ENCODE measurements at places on chromosomes 6 and 20.

GRCh38 chr6:122790423-122791309 lies 1.6 kb downstream of the SMPDL3A start:
- DNase-seq, result no peak

DNA sequence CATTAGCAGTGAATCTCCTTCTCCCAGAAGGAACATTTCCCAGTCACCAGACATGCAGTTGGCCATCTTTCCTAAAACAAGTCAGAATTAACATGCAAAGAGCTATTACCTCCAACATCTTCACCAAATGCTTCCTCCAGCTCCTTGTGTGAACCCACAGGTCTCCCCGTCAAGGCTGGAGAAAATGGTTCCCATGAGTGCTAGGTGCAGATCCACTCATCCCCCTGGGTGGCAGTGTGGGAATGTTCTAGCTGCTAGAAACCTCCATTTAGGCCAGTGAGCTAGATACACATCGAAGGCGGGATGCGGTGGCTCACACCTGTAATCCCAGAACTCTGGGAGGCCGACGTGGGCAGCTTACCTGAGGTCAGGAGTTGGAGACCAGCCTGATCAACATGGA lies 603.9 kb upstream of the SLC35B3 start:
- DNase-seq, result no peak

GRCh38 chr6:124053315-124053714 lies 249.7 kb downstream of the NKAIN2 start:
- DNase-seq, result no peak

GRCh38 chr6:37042150-37042549 lies 36.7 kb downstream of the FGD2 start:
- no peak for DNase-seq

GRCh38 chr6:154440022-154440421 lies 70.5 kb downstream of the CNKSR3 start:
- no peak for DNase-seq

GRCh38 chr20:4813863-4814695 lies 92.4 kb downstream of the PRND start:
- DNase-seq, result peak; percentile 94

GRCh38 chr20:34753706-34754461 lies 49.7 kb downstream of the TP53INP2 start:
- peak; percentile 22 for DNase-seq

DNA sequence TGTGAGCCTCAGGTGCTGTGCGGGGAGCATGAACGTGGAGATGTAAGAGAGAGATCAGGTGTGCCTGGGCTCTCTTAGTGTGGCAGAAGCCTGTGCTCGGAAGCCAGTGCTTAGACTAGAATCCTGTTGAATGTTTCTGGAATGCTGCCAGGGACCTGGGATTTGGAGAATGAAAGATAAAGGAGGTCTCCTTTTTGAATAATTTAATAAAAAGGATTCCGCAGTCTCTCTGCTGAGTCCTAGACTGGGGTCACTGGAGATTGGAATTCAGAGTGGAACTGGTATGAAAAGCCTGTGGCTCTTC lies 18.8 kb upstream of the EFCAB8 start:
- DNase-seq, result no peak

DNA sequence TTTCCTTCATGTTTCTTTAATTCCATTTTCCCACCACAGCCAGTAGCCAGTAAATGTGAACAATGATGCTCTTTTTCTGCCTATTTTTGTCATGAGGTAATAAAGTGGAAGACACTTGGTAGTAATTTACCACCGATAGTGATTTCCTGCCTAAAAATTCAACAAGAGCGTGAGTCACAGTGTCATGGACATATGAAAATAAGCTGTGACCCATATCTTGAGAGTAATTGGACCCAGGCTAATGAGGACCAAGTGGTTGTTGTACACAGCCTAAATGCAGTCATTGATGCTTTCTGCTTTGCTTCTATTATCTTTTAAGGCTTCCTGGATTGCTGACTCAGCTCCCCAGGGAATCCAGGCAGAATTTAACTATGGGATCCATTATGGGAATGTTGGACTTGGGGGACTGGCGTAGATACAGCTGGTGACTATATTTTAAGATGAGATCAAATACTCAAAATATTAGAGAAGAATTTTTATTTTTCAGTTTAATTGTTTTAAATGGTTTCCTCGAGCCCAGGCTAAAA lies 265.9 kb upstream of the FERMT1 start:
- no peak for DNase-seq

- DNase-seq, result peak; percentile 91
Observed at GRCh38 chr6:87905101-87905641, 142.5 kb upstream of the SPACA1 start.

GRCh38 chr6:6678185-6678671 lies 89.7 kb downstream of the LY86 start:
- no peak for DNase-seq

DNA sequence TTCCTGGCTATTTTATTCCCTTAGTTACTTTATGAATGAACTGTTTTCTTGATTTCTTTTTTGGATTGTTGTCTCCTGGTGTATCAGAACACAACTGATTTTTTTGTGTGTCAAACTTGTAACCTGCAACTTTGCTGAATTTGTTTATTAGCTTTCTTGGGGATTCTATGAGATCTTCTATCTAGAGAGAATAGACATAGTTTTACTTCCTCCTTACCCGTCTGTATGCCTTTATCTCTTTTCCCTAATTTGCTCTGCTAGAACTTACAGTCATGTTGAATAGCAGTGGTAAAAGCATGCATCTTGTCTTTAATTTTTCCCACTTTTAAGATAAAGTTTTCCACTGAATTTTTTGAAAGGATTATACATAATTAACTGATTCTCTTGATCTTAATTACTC lies 13.2 kb downstream of the RNF146 start:
- DNase-seq, result no peak

DNA sequence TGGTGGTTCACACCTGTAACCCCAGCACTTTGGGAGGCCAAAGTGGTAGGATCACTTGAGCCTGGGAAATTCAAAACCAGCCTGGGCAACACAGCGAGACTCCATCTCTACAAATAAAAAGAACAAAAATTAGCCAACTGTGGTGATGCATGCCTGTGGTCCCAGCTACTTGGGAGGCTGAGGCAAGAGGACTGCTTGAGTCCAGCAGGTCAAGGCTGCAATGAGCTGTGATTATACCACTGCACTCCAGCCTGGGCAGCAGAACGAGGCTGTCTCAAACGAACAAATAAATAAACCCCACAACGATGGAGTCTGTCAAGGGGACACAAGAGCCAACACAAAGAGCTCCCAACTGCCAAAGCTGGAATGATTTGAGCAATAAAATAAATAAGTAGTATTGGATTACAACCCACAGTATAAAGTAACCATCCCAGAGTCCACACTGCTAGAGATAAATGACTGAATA lies 13.5 kb downstream of the ZMYND8 start:
- DNase-seq, result no peak

- no peak for DNase-seq
Observed at GRCh38 chr6:30885999-30886896, 1.9 kb downstream of the DDR1 start.

GRCh38 chr20:35643045-35643444 lies 21.7 kb downstream of the CPNE1 start:
- no peak for DNase-seq

- DNase-seq, result peak; percentile 85
Observed at GRCh38 chr6:142871910-142872331, 73.1 kb downstream of the HIVEP2 start.

DNA sequence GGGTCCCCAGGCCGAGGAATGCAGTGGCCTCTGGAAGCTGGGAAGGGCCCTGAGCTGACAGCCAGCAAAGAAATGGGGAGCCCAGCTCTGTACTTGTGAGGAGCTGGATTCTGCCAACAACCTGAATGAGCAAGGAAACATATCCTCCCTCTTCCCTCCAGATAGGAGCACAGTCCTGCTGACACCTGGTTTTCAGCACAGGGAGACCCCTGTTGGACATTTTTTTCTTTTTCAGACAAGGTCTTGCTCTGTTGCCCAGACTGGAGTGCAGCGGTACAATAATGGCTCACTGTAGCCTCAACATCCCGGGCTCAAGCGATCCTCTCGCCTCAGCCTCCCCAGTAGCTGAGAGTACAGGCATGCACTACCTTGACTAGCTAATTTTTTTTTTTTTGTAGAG lies 21.5 kb downstream of the BMP6 start:
- DNase-seq, result no peak

GRCh38 chr6:119830494-119831295 lies 481.1 kb upstream of the MAN1A1 start:
- DNase-seq, result no peak

- no peak for DNase-seq
Observed at GRCh38 chr6:56860475-56860874, 94.4 kb upstream of the BEND6 start.

DNA sequence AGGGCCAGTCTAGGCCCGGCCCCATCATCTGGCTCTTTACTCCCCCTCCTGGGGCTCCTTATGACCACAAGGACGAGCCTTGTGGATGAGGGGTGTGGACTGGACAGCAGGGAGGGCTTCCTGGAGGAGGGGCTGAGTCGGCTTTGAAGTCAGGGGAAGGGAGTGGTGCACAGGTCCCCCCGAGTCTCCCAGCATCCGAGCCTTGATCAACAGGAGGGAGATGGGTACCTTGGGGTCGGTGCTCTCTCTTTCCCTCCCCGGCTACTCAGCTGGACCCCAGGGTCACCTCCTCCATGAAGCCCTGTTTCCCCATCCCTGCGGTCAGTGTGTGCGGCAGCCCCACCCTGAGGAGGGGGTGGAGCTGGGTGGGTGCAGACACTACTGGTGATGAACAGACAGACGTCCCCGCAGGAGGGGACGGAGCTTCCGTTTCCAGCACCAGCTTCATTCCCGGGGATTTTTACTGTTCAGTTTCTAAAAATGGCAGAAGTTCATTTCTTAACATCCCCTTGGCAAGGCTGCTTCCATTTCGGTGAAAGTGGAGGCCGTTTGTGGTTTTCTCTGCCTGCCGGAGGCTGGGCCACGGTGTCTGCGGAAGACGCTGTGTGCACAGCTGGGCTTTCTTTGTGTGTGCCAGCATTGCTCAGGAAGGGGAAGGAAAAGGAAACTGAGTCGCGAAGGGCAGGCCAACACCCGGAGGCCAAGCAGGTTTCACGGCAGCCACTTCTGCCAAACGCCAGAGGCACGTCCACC lies 19.6 kb downstream of the NTSR1 start:
- DNase-seq, result no peak

DNA sequence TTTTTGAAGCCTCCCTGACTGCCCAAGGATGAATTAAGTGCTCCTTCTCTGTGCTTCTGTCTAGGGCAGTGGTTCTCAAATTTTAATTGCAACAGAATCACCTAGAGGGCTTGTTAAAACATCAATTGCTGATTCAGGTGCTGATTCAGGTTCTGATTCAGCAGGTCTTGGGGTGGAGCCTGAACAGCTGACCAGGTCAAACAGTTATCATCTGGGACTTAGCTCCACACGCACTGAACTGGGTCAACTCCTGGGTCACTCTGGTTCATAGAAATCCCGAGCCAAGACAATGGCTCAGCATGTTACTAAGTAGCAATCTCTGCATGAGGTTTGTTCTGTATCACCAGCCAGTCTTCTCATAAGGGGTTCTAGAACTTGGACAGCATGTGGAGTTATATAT lies 192.3 kb downstream of the GJA1 start:
- no peak for DNase-seq

GRCh38 chr6:4135665-4136353 lies 434 bp upstream of the ECI2 start:
- DNase-seq, result peak; percentile 96

GRCh38 chr20:49540687-49541435 lies 27.1 kb downstream of the PTGIS start:
- no peak for DNase-seq

DNA sequence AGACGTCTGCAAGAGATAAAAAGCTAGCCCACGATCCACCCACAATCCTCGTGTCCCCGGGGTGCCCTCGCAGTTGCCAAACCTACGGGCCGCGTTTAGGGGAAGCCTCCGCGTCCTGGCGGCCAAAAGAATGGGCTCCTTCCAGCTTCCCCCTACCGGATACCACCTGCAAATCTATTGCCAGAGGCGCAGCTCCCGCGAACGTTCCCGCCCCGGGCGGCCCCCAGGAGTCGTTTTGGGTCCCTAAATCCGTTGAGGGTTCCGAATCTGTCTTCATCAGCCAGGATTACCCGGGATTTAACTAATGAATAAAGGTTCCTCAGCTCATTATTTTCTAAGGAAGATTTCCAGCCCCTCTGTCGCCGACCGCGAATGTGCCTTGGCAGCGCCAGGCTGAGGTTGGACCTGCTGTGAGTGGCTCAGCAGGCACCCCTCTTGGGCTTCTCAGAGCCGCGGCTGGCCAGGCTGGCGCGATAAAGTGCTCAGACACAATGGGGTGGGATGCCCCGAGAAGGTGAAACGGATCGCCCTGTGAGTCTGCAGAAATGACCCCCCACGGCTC lies 2.8 kb upstream of the VSX1 start:
- DNase-seq, result no peak

DNA sequence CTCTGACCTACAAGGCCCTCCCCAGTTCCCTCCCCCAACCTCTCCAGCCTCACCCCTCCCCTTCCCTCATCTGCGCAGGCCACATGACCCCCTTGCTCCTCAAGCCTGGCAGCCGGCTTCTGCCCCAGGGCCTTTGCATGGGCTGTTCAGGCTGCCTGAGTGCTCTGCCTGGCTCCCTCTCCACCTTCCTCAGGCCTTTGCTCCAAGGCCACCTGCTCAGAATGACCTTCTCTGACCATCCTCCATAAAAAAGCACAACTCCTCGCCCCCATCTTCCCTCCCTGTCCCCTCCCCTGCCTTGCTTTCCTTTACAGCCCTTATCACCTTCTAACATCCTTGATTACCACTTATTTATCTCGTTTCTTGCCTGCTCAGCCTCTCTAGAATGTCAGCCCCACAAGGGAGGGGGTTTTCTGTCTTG lies 38.7 kb downstream of the SPDEF start:
- DNase-seq, result no peak

GRCh38 chr20:54922636-54923035 lies 447.2 kb downstream of the DOK5 start:
- no peak for DNase-seq

GRCh38 chr6:118198746-118199145 lies 291.7 kb downstream of the SLC35F1 start:
- no peak for DNase-seq

DNA sequence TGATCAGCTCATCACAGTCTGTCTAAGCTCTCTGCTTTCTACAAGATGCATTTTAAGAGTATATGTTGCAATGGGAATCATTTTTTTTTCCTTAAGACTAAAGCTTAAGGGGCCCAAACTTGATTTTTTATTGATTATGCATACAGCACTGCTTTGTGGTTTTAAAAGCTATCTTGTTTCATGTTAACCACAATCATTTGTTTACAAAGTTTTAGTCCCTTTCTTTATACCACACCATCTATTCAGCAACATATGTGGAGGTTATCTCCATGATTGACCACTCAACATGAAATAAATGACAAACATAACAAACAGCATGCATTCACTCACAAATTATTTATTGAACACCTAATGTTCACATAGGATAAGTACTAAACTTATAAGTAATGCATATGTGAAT lies 119.1 kb downstream of the FHL5 start:
- DNase-seq, result no peak

GRCh38 chr6:27608916-27609883 lies 136.3 kb upstream of the ZNF184 start:
- DNase-seq, result peak; percentile 76

- DNase-seq, result no peak
Observed at GRCh38 chr6:119676961-119677360, 327.4 kb upstream of the MAN1A1 start.

- DNase-seq, result no peak
Observed at GRCh38 chr6:67558985-67559384, 1076.1 kb upstream of the ADGRB3 start.

- DNase-seq, result peak; percentile 54
Observed at GRCh38 chr20:6765469-6766058, 1.9 kb upstream of the BMP2 start.

- DNase-seq, result no peak
Observed at GRCh38 chr20:47318027-47318585, 38.4 kb downstream of the ZMYND8 start.

Data from GM12865 (cell line).